ENCODE measurements at places on chromosomes 11 and 22. TPM values are rescaled to one million over a fixed set of nuclear protein-coding genes. Genes with fewer than 3 reads are reported as not detected.

UBQLNL gene
- total RNA-seq: not detected

GNB1L gene
- 10.8 TPM for total RNA-seq

SEC14L6 gene
- not detected for total RNA-seq

SYT9 gene
- total RNA-seq: not detected

DNA sequence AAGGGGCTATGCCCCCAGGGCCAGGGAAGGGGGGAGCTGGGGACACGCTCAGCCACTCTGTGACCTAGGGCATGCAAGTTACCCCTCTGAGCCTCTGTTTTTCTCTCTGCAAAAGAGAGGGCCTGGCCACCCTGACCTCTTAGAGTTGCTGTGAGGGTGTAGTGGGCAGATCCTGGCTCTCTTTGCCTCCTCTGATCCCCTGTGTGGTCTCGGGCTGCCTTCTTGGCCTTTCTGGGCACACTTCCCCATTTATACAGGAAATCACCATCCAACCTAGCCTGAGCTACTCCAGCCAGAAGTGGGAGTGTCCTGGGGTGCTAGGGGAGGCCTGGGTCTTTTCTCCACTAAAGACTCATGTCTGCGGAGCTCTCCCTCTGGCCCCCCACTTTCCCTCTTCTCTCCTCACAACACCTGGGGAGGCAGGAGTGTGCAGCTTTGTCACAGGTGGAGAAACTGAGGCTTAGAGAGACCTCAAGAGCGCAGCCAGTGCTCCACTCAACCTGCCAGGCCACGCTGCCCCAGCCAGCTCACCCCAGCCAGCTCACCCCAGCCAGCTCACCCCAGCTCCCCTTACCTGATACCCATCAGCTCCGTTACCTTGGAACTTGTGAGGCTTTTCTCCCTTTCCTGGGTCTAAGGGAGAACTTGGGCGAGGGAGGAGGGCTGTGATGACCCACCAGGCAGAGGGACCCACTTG, 1.4 kb downstream of the AIFM3 start:
- ATAC-seq: no peak

- ATAC-seq: no peak
These were observed 15.0 kb downstream of the PDGFB start for GRCh38 chr22:39229688-39230260.

DNA sequence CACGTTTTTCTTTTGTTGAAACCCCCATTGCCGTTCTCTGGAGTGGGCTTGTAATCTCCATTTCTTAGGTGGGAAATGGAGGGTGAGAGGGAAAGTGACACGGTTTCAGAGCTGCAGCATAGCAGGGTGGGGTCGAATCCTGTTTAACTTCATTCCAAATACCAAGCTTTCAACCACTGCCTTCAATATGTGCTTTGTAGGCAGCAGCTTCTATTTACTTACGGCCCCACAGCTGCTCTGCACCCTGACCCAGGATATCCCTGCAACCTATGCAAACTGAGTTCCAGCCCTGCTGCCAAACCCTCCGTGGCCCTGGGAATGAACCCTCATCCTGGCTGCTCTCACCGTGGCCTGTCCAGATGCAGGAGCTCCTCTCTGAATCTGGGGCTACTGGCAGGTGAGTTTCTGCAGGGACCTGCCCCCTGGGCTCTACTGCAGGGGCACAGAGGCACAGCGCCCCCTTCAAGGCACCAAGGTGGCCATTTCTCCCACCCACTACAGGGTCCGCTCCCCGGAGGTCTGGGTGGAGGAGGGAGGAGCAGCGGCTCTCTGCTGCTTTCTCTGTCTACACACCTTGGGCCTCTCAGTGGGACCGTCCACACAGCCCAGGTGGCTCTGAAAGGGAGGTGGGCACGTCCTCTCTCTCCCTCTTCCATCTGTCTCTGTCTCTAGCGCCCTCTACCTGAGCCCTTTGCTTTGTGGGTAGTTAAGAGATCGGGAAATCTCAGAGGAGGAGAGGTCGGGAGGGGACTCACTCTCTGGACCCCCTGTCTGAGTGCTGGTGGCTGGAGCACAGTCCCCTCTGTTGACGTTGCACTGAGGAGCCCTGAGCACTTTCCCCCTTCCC, 279.1 kb downstream of the BRD1 start:
- ATAC-seq: no peak

DNA sequence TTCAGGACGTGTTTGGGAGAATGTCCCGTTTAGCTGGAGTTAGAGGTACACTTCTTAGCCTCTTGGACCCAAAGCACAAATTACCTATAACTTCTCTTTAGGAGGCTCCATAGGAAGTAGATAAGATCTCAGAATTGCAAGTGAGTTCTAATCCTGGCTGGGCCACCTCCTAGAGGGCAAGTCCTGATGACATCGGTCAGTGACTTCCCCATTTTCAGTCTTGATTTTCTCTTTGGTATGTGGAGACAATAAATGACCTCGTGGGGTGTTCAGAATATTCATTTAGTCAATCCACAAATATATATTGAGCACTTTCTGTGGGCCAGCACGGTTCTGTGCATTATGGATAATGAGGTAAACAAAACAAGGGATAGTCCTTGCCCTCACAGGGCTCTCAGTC, 208.6 kb downstream of the CWF19L2 start:
- ATAC-seq: no peak

DNA sequence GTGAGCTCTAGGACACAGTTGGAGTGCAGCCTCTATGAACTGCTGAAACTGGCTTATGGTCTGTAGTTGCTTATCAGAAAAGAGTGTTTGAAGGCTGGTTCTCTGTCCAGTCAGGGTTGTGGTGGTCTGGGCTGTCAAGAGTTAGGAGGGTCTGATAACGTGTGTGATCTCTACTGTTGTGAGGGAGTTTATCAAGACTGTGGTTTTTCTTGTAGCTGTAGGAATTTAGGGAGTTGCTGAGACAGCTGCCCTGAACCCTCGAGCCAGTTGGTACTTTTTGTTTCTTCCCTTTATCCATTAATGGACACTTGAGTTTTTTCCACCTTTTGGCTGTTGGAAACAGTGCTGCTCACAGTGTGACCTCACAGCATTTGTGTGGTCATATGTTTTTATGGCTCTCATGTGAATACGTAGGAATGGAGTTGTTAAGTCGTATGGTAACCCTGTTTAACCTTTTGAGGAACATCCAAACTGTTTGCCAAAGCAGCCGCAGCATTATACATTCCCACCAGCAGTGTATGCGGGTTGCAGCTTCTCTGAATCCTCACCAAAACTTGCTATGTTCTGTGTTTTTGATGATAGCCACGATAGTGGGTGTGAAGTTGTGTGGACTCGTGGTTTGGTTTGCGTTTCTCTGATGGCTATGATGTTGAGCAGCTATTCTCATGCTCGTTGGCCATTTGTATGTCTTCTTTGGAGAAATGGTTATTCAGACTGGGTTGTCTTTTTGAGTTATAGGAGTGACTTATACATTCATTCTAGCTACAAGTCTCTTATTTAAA, 20.9 kb upstream of the DGCR8 start:
- ATAC-seq: no peak

DNA sequence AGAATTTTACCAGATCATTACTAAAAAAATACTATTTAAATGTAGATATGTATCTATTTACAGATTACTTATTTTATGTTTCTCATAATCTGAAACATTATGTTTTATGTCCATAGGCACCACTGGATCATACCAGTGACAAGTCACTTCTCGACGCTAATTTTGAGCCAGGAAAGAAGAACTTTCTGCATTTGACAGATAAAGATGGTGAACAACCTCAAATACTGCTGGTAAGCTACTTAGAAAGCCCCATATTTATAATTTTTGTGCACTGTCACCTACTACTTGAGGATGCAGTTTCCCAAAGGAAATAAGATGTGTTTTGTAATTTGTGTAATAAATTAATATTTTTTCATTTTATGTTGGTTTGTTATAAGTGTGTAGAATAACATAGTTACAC, 42.6 kb downstream of the USP47 start:
- no peak for ATAC-seq

DNA sequence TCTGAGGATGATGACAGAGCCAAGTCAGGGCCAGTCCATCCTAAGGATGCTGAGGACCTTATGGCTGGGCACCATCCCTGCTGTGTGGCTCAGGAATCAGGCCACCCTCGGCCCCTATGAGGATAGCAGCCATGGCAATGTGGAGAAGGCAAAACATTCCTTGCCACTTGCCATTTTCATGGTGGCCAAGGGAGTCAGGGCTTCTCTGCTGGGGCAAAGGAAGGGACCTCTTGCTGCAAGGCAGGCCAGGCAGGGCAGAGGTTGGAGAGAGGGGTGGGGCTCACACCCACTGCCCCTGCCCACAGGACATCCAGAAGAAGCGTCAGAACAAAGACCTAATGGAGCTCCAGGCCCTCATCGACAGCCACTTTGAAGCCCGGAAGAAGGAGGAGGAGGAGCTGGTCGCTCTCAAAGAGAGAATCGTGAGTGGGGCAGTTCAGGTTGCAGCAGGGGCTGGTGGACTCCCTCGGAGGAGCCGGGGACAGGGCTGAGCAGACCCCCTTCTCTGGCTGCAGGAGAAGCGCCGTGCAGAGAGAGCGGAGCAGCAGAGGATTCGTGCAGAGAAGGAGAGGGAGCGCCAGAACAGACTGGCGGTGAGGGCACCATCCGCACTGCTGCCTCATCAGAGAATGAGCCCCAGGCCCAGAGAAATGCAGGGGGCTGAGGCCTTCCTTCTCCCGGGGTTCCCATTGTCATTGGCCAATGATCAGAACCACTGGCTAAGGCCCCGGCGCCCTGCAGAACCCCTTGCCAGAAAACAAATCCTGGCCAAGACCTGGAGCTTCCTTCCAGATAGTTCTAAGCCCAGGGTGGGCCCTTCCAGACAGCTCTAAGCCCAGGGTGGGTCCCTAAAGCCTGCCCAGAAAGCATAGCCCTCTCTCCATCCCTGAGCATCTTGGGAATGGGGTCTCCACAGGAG, 13.5 kb upstream of the MRPL23 start:
- ATAC-seq: no peak

DNA sequence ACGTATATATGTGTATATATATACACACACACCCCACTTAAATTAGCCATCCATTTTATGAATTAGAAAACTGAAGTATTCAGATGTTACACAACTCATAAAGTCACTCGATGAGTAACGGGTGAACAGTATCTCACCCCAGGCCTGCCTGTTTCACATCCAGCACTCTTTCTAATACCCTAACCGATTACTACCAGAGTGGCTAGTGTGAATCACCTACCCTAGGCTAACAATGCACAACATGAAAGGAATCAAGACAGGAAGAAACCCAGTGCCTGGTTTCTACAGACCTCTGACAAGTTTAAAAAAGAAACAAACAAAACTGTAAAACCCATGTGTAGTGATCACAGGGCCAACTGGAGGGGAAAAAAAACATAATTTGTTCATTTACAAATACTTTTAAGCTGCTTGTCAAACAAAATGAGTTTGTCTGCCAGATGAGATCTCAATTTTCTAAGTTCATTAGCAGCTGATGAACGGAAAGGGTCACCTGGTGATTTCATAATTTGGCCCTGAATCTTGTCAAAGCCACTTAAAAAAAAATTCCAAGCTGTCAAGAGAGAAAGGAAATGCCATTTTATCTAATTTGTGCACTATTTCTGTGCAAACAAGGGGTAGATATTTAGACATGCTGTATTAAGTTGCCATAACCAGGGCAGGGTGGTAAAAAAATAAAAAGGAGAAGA, 134.8 kb downstream of the LARGE1 start:
- peak; percentile 82 for ATAC-seq

- peak; percentile 19 for ATAC-seq
These were observed 57.6 kb downstream of the KCNJ4 start for GRCh38 chr22:38397189-38398085.

DNA sequence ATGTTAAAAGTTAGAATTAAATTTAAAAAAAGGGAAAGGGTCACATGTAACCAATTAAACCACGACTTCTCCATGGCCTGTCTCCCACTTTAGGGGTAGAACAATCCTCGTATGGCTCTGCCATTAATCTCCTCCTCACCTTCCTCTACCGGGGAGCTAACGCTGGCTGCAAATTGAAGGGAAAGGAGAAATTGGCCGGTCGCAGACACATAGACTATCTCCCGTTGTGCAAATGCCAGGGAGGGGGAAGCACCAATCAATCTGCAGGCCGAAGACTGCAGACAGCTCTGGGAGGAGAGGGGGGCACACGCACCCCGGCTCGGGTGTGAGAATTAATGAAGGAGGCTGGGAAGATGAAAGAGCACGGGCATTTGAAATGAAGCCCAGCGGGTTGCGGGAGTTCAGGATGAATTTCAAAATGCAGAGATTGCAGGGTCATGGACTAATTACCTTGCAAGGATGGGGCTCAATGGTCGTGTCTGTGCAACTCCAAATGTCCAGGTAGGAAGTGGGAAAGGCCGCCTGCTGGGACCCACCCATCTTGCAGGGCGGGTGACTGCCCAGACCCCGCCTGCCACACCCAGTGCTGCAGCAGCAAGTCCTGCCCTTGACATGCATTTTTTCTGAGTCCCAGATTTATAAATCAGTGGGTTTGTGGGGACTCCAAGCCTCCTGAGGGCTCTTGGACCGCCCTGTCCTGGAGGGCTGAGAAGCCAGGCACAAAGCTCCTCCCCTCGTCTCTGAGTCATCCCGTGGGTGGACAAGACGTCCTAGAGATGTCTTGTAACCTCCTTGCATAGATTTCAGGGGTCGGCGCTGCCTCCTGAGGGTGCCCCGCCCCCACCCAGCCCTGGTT, 534.2 kb downstream of the TBC1D22A start:
- no peak for ATAC-seq

GRCh38 chr22:40834619-40835018, 15.5 kb upstream of the SLC25A17 start:
- ATAC-seq: no peak

DNA sequence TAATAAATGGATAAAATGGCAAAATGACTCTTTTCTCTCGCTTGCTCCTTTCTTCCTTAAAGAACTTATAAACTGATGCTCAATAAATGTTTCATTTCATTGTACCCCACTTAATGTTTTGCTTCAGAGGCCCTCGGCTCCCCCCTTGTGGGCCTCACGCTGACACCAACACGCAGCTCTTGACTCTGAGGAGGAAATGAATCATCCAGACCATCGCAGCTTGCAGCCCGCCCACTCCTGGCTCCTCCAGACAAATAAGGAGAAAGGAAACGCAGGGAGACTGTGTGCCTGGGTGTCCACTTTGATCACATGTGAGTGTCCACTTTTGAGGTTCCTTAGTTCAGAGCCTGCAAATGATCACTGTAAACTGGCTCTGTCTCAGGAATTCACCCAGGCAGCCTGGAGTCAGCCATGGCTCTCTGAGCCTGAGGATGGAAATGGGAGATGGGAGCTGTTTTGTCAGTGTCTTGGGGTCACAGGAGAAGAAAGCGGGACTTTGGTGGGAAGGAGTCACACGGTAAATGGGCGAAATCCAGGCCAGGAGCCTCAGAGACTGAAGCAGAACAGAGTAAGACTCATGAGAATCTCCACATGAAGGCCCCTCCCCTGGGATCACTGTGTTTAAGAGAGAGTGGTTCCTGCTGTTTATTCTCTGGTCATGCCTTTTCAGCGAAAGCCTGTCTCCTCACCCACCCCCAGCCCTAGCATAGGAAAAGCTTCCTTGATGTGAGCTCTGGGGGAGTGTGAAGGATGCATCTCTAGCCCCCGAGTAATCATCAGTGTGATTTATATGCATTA, 96.5 kb downstream of the CWC15 start:
- peak; percentile 93 for ATAC-seq

Measured in activated T-helper 17 cell treated with anti-CD3 and anti-CD28 coated beads, Interleukin-2, amount 50 U/mL, for 72 hours (primary cell).